ENCODE measurements at places on chromosomes 5 and 9.

DNA sequence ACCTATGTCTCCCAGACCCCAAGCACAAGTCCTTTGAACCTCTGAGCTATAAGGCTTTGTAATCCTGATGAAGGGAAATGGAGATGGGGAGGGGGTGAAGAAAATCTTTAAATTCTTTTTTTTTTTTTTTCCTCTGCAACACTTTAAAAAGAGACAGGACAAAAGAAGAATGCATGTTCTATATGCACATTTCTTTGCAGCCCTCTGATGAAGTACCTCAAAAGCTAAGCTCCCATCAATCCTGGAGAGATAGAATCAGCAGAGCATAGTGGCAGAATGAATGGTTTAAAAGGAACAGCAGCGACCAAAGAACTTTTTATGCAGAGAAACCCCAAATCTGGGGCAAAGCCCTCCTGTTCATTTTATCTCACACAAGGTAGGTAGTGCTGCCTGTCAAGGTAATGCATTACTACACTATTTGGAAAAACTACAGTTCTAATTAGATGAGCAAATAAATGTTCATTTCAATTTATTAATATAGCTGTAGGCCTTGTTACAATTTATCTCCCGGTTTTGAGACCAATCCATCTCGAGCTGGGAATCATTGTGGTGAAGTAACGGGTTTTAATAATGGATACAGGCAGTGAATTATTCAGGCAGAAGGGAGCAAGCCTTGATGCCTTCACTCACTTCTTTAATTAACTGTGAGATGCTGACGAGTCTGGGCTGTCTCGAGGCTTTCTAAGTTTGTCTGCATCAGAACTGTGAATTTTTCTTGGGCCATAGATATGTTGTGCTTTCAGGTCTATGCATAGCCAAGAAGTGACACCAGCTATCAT lies 173.5 kb upstream of the ZNF608 start:
- no peak for DNase-seq

GRCh38 chr9:101737705-101738565 lies 512 bp downstream of the GRIN3A start:
- DNase-seq: no peak

DNA sequence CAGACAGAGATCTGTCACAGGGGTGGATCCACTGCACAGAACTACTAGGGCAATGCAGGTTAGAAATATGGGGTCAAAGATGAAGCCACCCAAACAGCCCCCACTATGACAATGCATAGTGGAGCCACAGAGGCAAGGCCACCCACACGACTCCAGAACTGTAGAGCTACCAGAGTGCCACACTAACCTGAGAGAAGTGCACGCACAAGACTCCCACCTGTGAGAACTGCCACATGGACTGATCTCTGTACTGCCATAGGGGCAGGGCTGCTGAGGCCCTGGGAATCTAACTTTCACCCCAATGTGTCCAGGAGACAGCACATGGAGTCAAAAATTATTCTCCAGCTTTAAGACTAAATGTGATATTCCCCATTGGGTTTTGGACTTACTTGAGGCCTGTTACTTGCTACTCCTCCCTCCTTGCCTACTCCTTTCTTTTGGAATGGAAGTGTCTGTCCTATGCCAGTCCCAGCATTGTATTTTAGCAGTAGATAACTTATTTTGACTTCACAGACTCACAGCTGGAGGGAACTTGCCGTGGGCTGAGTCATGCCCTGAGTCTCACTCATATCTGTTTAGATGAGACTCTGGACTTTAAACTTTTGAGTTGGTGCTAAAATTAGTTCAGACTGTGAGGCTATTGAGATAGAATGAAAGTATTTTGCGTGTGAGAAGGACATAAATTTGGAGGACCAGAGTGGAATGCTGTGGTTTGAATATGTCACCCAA lies 853.3 kb downstream of the MAT2B start:
- DNase-seq: no peak

DNA sequence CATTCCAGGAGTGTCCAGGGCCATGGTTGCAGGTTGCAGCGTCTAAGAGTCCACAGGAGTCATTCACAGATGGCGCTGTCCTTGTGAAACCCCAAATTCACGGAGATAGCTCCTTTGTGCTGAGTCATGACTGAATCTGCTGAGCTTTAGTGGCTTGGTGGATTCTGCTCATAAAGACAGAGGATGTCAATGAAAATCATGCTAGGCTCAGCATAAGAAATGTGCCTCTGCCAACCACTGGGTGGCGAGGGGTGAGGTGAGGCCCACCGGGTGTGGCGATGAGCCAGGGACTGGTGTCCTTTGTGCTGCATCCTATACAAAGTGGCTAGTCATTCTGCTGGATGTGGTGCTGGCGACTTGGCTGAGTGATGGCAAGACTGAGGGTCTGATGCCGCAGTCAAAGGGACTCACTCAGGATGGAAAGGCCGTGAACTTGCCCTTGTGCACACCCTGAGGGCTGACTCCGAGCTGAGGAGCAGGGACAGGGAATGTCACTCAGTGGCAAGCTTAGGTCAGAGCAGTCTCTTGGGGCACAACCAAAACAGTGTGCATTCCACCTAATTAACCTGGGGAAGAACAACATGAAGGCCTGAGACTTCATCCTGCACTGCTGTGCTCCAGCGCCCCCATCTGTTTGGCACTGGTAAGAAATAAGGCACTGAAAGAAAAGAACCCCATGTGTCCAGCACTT lies 71.5 kb downstream of the DAP start:
- no peak for DNase-seq

DNA sequence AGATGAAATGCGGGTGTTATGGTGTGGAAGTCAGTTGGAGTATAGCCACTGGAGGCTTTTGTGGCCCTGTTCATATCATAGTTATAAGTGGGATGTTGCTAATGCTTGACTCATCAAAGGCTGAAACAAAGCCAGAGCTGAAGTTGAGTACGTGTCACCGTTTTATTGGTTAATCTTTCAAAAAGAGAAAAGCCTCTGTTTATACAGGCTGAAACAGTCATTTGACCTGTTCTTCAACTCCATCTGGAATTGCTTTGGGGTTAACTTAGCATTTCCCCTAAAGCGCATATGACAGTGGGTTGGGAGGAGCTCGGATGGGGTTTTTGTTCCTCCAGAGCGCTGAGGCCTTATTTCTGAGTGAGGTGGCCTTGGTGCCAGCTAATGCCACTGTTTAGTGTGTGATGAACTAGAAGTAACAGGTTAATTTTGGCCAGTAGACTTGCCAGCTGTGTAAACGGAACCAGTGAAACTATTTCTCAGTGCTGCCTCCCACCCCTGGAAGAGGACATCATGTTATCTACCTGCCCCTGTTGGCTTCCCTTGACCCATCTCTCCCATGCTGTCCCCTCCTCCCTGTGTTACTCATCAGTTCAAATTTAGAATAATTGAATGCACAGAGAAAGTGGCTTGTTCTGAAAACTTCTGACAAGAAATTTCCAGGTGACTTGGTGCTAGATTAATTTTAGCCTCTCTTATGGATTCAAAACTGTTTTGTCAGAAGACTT lies 34.2 kb downstream of the MTAP start:
- no peak for DNase-seq

GRCh38 chr5:54761213-54761701 lies 224.1 kb downstream of the ESM1 start:
- DNase-seq: no peak

GRCh38 chr9:4223312-4223833 lies 76.5 kb downstream of the GLIS3 start:
- DNase-seq: no peak

DNA sequence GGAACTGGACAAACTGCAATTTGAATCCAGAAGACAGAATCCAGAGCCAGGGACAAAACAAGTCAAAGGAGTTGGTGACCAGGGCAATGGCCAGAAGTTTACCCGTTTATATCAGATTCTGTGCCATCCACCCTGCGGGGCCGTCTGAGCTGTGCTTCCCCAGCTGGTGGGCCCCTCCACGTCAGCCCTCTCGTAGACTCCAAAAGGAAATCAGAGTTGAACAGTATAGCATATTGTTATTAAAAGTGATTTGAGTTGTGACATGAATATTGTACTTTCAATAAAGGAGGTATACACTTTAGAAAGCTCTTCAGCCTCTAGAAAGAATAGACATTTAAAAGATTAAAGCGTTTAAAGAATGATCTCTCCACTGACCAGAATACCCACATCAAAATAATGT lies 102.4 kb downstream of the NFIB start:
- DNase-seq: no peak

GRCh38 chr9:124652615-124653393 lies 118.3 kb downstream of the NR6A1 start:
- DNase-seq: no peak

GRCh38 chr9:136543280-136543679 lies 2.6 kb downstream of the NOTCH1 start:
- no peak for DNase-seq

GRCh38 chr5:55823151-55823796 lies 27.9 kb upstream of the IL31RA start:
- DNase-seq: no peak

DNA sequence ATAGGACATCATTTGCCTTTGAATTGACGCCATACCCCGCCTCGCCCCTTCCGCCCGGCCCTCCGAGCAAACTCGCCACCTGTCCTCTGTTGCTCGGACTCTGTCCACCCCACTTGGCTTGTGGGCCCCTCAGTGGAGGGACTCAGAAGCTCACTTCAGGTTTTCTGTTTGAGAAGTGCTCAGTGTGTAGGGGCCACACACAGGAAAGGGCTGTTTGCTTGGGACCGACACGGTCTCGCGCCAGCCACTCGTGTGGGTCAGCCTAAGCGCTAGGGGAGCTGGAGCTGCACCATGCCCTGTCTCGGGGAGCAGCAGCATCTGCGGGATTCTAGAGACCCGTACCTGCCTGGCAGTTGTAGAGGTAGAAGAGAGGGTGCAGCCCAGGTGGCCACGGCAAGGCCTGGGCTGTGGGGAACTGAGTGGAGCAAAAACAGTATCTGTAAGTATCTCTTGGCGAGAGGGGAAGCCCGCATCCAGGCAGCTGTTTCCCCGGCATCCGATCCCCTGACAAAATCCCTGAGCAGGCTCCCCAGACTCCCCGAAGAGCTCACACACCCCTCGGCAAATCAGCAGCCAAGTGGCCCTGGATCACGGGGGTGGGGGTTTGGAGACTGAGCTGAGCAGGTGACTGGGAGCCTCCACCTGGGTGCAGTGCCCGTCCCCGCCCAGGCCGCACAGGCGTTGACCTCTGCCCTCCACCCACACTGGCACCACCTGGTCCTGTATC lies 52.2 kb downstream of the COL5A1 start:
- no peak for DNase-seq

GRCh38 chr9:93612796-93613154 lies 36.4 kb downstream of the PHF2 start:
- no peak for DNase-seq

DNA sequence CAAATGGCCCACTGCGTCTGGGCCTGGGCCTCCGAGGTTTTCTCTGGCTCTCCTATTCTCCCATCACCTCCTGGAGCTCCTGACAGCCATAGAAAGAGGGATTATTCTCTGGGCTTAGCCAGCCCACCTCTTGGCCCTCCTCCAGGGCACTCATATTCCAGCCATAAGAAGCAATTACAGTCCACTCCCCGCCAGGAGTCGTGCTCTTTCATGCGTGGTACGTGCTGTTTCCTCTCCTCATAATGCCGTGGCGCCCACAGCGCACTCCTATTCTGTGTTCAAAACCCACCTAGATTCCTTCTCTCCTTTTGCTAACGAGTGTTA lies 240.8 kb upstream of the ZNF462 start:
- no peak for DNase-seq

- DNase-seq: no peak
These were observed 9.9 kb downstream of the ZNF618 start for GRCh38 chr9:113886026-113886369.

DNA sequence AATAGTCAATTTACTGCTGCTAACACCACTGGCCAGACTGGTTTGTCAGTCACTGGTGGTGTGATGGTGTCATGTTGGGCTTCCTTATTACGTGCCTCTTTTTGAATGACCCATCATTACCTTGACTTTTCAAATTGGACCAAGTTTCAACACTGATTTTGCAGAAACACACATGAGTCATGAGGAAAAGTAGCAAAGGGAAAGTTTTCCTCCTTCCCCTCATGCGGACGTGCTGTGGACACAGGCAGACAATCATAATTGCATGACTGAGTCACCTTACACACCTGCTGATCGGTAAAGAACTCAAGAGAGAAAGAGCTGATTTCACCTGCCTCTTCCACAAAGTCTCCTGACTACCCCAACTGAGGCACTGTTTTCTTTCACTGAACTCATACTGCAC lies 324.5 kb downstream of the ARRDC3 start:
- no peak for DNase-seq

- no peak for DNase-seq
These were observed 369.2 kb upstream of the PDE4D start for GRCh38 chr5:60262576-60263295.

- DNase-seq: no peak
These were observed 29.9 kb upstream of the TCF7 start for GRCh38 chr5:134084570-134084969.

All from stimulated activated CD8-positive, alpha-beta memory T cell treated with anti-CD3 and anti-CD28 coated beads, Interleukin-15, amount 100 ng/mL, for 1 hour (primary cell).